ENCODE measurements at places on chromosomes 2 and 18.

DNA sequence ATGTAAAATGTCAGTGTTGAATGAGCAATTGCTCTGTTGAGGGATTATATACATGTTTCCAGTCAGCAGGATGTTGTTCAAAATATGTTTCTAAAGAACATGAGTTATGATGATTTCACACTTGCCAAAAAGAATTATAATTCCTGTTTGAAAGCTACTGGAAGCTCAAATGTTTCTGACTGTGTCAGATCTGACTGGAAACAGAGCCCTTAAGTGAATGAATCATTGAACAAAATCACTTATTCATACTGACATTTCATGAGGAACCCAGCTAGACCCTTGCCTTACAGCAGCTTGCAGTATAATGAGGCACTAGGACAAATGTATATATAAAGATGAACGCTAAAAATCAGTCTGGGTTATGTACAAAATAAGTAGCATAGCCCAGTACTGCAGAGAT, 35.4 kb upstream of the ITGAV start:
- no peak for DNase-seq

- peak; percentile 52 for DNase-seq
Observed at GRCh38 chr2:233711312-233712008, 1.2 kb upstream of the UGT1A5 start.

DNA sequence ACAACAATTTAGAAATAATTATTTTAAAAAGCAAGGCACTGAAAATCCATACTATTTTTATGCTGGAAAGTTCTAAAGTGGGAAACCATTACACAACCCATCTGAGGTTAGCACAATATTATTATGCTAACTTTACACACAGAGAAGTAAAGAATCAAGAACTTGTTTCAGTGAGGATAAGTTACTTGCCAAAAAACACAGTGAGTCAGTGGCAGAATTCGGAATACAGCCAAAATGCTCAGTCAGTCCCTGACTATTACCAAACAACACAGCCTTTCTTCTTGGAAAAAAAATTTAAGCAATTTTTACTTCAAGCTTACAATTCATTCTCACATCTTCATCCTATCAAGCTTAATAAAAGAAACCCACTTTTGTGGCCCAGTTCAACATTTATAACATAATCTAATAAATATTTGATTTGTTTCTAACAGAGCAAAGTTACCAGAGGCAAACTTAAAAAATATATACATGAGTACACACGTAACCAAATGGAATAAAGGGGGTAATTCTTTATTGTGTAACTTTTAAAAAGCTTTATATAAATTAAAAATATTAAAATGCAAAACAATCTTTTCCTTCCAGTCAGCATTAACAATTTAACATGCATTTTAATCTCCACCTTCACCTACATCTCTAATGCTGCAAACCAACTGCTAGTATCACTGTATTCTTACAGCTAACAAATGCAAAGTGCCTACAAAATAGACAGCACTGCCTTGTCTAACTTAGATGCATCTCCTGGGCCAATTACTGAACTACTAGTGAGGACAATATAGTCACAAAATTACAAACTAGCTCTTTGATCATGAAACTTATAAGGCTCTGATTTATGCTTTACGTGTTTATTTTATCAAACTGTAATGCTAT, 55.2 kb downstream of the CCDC88A start:
- DNase-seq = no peak

DNA sequence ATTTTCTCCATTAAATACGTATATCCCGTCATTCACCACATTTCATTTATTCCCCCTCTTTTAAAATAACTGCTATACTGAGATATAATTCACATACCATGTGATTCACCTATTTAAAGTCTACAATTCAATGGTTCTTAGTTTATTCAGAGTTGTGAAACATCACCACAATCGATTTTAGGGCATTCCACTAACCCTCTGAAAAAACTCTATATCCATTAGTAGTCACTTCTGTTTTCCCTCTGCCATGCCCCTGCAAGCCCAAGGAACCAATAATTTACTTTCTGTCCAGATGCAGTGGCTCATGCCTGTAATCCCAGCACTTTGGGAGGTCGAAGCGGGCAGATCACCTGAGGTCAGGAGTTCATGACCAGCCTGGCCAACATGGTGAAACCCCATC, 95.5 kb upstream of the FZD5 start:
- no peak for DNase-seq

DNA sequence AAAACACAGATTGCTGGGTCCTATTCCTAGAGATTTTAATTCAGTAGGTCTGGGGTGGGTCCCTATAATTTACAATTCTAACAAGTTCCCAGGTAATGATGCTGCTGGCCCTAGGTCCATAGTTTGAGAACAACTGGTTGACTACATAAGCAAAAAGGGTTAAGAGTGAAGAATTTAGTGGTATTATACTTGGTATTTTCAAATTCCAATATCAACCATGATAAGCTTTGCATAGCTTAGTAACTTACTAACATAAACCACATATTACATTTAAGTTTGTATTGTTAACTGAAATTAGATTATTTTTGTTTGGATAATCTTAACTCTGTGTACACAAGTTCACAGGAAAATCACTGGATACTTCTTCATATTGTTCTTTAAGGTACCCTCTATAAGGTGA, 862.9 kb upstream of the ACVR2A start:
- no peak for DNase-seq

DNA sequence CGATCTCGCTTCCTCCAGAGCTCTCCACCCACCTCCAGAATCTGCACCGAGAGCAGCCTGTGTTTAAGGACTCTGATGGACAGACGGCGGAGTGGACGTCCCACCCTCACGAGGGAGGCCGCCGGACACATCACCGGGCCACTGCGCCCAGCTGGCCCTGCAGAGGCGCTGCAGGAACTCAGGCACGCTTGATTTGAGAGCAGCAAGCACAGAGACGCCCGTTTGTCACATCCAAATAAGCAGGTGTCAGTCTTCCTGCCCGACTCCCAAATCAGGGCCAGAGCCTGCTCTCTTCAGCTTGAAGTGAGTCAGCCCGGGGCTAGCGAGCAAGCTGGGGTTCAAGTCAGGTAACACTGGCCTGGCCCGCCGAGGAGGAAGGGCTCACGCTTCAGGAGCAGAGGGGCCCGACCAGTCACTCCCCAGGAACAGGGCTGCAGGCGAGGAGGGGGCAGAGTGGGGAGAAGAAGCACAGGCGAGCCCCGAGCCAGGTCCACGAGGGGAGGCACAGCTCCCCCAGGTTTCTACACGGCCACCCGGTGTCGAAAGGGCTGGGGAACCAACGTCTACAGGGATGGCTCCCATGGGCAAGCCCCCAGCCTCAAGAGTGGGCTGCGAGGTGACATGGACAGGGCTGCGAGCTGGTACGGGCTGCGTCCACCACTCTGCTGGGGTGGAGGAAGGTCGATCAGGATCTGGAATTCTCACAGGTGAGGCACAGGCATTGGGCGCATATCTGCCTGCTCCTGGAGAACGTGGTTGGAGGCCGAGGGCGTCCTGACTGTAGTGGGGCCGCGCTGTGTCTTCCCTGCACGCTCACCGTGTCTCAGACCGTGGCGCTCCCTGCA, 52.5 kb upstream of the CTDP1 start:
- no peak for DNase-seq

Data from NK-92 treated with Interleukin-12 subunit alpha and Interleukin-12 subunit beta, amount 100 ng/mL, for 24 hours (cell line).